ENCODE measurements at places on chromosomes 12 and 14.

GRCh38 chr12:126389220-126389841 is 1324.1 kb downstream of the AACS start:
- DNase-seq, result no peak

DNA sequence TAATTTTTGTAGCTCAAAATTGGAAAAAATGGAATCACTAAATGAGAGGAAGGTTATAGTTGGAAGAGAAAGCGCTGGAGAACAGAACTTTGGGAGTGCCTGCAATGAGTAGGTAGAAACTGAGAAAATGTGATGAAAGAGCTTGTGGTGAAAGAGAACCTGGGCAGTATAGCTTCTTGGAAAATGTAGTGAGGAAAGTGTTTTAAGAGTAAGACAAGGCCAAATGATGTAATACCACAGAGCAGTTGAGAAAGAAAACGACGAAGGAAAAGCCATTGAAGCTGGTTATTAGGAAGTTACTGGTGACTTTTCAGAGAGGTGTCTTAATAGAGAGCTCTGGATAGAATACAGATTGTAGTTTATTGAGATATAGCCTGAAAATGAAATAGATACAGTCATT is 255.3 kb downstream of the AEBP2 start:
- no peak for DNase-seq

DNA sequence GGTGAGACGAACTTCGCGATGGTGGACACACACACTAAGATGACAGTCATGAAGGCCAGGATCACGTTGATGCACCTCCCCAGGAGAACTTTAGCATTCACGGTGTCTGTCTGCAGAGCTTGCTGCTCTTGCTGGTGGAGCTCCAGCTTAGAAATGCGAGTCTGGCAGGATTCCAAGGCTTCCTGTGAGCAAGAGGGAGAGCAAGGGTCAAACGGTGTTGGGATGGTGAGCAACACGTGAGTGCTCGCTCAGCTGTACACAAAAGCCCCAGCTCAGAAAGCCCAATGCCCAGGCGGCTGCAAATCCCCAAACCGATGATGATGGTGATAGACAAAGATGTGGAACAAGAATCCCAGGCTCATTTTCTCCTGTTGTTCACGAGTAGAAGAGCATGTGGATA is 78.8 kb downstream of the TMCC3 start:
- no peak for DNase-seq

GRCh38 chr12:5567016-5567725 is 135.3 kb downstream of the NTF3 start:
- DNase-seq, result no peak

GRCh38 chr12:6919588-6919987 is 5.2 kb downstream of the ENO2 start:
- no peak for DNase-seq

- DNase-seq, result no peak
Observed at GRCh38 chr12:68800294-68800693, 7.7 kb upstream of the MDM2 start.

- no peak for DNase-seq
Observed at GRCh38 chr12:104653730-104654664, 197.2 kb downstream of the CHST11 start.

- DNase-seq, result no peak
Observed at GRCh38 chr12:51473947-51474346, 49.3 kb downstream of the SLC4A8 start.

- DNase-seq, result peak; percentile 5
Observed at GRCh38 chr12:76143343-76144244, 59.1 kb upstream of the NAP1L1 start.

GRCh38 chr14:31476131-31476866 is 11.5 kb downstream of the GPR33 start:
- DNase-seq, result no peak

GRCh38 chr14:22407033-22407432 is 182.0 kb downstream of the DAD1 start:
- no peak for DNase-seq

GRCh38 chr12:57614178-57614947 is 3.1 kb downstream of the ARHGEF25 start:
- DNase-seq, result no peak

GRCh38 chr12:50529345-50529744 is 24.6 kb downstream of the DIP2B start:
- DNase-seq, result no peak

- DNase-seq, result no peak
Observed at GRCh38 chr12:104736307-104736706, 221.8 kb downstream of the SLC41A2 start.

DNA sequence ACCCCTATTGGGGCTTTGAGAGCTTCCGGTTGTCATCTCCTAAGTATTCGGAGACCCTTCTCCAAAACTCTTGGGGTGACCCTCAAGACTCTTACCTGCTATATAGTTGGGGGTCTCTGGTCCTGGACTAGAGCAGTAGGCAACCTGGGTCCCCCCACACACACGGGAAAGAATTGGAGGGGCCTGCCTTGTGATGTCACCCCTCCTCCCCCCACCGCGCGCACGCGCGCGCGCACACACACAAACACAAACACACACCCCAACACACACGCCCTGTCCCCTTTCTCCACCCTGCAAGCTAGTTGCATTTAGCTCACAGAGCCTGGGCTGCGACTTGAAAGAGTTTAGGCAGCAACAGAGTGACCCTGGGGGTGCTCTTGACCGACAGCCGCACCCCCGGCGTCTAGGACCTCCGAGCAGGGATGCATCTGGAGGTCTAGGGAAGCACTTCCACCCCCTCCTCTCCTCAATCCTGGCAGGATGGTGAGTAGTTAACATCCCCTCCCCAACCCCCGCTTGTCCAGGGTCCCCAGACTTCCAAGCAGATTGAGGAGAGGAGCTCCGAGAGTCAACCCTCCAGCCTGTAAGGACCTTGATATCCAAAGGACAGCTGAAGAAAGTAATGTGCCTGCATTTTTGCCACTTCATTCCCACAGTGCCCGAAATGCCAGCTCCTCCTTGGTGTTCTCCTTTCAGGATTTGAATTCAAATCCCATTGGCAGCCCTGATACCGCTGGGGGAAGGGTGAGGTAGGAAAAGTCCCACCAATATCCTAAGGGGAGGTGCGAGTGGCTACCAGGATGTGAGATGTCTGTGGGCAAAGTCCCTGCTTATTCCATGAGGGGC is 1.4 kb upstream of the DNAJC14 start:
- peak; percentile 9 for DNase-seq

- DNase-seq, result no peak
Observed at GRCh38 chr12:106816231-106816630, 41.7 kb downstream of the RIC8B start.

DNA sequence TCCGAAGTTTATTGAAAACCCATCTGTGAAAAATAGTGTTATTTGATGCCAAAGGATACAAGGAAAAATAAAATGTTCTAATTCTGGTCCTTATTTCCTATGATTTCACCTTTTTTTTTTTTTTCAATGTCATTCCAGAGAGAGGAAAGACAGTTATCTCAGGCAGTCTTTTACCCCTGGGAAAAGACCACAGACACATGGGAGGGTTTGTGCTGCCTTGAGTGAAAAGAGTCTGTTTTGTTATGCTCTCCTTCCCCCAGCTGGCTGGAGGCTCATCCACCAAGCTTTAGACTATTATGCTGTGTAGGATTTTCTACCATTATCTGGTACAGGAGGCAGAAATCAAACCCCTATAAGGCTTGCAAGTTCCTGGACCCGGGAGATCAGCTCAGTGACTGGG is 151.8 kb downstream of the CRADD start:
- DNase-seq, result no peak

DNA sequence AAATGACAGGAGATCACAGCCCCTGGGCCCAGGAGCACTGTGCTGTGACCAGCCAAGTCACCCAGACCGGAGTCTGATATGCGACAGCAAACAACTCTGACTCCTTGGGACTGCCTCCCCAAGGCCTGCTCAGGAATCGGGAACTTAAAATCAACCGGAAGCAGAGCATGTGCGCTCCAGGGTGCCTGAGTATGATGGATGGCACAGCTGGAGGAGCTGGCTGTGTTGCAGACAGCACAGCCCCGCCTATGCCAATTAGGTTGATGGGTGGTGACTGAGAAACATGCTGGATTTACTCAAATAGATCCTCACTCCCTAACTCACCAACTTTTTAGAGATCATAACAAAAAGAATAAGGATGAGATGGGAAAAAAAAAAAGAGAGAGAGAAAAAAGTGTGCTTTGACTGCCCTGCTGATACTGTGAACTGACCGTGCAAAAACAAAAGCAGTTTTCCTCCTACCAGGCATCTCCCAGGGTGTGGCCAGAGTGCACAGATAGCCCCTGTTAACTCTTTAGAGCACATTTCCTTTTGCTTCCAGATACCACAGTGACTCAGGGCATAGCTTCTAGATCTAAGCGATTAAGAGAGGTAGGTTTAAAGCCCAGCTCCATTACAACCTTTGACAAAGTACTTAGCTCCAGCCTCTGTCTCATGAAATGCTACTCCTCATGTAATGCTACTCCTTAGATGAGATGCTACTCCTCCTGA is 27.4 kb upstream of the STON2 start:
- no peak for DNase-seq
